ENCODE measurements at places on chromosomes 11 and 22. TPM values are rescaled to one million over a fixed set of nuclear protein-coding genes. Genes with fewer than 3 reads are reported as not detected.

Gene SMTNL1
- total RNA-seq, result 9.8 TPM

Gene WNT7B
- 16.3 TPM for total RNA-seq

Gene TUBA8
- 8.2 TPM for total RNA-seq

Gene KDM4D
- total RNA-seq, result 2.6 TPM

Gene PICK1
- 32.1 TPM for total RNA-seq

Gene CACNA1I
- 0.18 TPM for total RNA-seq

Gene MUC5B
- total RNA-seq, result 0.12 TPM

Measured in metanephros (tissue), 2 donors.